Muscle of arm (tissue), 14 donors: ENCODE measurements at places on chromosomes 3 and 15.

- DNase-seq = no peak
These were observed 996 bp downstream of the HCN4 start for GRCh38 chr15:73367624-73368300.

DNA sequence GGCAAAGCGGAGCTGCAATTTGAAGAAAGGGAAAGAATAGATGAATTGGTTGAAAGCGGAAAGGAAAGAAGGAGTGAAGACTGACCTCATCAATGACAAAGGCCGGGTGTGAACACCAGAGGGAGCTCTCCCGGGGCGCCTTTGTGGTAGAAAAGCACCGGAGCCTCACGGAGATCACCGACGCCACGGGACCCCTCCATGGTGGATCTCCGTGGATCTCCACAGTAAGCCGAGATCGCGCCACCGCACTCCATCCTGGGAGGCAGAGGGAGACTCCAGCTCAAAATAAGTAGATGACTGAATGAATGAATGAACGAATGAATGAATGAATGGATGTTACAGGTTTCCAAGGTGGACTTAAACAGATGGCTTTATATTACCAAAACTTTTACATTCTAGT is 25.0 kb downstream of the GPR160 start:
- no peak for DNase-seq

DNA sequence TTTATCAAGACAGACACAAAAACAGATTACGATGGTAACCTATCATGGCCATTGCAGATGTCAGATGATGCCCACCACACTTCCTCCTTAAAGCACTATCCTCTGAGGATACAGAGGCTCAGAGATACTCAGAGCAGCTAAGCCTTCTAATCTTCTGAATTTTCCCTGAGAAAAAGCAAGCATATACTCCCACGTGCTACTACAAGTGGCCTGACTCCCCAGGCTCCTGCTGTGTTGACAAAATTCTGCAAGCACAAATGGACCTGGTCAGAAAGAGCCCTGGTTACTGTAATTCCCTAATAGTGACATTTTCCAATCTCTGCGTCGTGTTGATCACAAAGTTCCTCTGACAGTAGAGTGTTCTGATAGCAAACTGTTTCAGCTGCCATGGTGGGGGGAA is 207.1 kb downstream of the KCNMB2 start:
- no peak for DNase-seq

DNA sequence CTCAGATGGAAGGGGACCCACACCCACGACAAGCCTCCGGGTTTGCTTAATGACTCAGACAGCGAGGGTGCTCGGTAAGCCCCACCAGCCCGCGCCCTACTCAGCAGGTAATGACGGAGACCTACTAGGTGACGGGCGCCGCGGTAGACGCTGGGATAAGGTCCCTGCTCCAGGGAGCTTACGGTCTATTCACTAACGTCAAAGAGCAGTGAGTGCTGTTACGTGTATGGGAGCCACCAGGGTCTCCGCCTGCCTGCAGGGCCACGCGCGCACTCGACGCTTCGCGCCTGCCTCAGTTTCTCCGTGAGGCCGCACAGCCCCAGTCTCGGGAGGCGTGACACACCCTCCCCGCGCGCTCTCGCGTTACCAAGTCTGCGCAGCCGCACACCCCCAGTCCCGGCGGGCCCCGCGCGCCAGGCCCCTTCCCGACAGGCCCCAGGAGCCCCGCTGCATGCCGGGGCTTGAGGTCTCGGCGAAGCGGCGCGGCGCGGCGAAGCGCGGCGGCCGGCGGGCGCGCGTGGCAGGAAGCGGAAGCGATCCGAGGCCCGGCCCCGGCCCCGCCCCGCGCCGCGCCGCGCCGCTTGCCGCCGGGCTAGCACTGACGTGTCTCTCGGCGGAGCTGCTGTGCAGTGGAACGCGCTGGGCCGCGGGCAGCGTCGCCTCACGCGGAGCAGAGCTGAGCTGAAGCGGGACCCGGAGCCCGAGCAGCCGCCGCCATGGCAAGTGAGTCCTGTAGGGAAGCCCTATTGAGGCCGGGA is at the start of gene SEC61A1:
SEC61A1 (plus strand) TSS at position 601 of the 758 bp plus-strand sequence; CDS start at position 717, 116 bp downstream.
- DNase-seq = peak; percentile 94

DNA sequence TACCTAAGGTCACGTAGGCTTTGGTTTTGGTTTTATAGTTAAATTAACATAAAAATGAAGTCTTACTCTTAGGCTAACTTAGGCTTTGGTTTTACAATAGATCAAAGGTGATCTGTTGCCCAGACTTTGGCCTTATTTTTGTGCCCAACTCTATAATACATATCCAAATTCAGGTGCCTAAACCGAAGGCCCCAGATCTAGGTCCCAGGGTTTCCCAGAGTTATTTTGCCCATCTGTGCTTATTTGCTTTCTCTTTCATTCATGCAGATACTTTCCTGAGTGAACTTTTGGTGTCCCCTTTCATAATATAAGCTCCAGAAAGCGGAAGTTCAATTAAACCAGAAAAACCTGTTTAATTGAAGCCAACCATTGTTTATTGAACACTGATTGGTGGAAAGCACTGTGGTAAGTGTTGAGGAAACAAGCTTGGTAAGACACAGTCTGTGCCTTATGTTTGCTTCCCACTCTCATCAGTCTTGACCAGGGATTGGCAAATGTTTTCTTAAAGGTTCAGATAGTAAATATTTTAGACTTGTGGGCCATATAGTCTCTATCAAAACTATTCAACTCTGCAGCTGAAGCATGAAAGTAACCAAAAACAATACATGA is 209.7 kb downstream of the WDR72 start:
- no peak for DNase-seq

GRCh38 chr15:29044503-29044901 is 158.7 kb downstream of the APBA2 start:
- no peak for DNase-seq

- no peak for DNase-seq
These were observed 53.8 kb upstream of the RAB6B start for GRCh38 chr3:133949438-133949837.

DNA sequence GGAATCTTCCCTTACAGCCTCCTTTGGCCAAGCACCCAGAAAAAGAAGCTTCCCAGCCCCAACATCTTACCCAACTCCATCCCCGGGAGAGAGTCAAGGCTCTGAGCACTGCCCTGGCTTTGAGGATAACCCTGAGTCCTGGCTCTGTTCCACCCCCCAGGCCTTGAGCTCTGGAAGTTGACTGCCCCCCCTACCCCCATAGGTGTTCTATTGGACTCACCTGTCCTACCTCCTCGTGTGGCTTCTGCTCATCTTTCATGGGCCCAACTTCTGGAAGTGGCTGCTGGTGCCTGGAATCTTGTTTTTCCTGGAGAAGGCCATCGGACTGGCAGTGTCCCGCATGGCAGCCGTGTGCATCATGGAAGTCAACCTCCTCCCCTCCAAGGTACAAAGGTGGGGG is 22.3 kb downstream of the NOX5 start:
- DNase-seq = no peak

DNA sequence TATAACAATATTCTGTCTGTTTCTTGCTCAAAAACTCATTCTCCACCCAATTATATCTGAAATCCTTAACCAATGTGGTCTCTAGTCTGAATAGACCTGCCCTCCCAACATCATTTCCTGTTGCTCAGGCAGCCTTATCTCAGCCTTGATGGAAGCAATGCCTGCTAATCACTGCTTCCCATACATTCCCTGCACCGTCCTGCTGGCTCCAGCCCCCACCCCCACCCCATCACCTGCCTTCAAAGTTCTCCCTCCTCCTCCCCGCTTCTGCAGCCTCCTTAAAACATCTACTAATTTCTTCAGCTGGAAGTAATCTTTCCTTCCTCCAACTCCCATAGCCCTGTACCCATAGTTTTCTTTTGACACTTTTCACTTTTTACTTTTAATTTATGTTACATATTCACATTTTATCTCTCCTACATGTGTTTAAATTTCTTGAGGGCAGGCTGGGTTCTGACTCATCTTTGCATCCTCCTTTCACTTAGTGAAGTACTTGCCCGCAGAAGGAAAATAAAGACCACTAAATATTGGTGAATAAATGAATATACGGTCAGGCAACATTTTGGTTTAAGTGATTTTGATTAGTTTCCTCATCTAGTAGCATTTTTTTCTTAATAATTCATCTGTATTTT is 98.2 kb downstream of the MEIS2 start:
- no peak for DNase-seq

- no peak for DNase-seq
These were observed 56.2 kb downstream of the SLC6A6 start for GRCh38 chr3:14458434-14459275.

DNA sequence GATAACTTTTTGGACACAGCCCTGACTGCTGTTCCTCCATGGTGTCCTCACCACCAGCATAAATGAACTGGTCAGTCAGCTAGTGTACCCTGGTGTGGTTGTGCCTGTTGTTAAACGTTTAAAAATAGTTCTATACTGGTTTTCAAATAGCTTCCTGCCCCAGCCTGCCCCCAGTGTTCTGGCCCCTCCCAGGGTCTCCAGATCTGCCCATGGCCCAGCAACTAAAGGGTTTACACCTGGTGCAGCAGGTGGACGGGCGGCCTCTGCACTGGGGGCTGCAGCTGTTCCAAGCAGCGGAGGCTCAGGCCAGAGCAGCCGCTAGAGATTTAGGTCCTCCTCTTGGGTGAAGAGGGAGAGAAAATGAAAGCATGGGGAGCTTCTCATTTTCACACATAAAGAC is 6.1 kb upstream of the NR2E3 start:
- DNase-seq = no peak

DNA sequence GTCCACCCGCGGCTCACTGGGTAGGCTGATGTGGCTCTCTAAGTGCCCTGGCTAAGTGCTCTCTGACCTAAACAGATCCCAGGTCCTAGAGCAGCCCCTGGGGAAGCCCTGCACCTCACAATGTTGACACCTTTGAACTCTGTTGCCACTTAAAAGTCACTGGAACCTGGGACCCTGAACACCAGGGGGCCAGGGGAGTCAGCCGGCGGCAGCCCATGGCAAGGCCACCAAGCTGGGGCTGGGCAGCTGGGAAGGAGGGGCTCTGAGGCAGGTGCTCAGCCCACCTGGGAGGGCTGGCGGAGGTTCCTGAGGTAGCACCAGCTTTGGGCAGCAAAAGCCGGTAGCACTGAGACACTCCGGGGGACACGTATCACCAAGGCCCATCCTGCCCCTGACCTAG is 129.0 kb downstream of the CHSY1 start:
- no peak for DNase-seq

DNA sequence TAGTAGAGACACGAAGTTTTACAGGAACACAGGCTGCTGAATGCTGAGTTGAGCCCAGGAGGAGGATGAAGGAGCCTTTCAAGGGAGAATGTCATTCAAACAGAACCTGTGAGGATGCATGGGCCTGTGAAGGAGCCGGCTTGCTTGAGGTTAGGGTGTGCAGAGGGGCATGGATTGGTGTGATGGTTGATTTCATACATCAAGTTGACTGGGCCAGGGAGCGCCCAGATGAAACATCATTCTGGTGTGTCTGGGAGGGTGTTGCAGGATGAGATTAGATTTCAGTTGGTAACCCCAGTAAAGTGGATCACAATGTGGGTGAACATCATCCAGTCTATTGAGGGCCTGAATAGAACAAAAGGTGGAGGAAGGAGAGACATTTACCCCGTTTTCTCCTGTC is 243.6 kb downstream of the EDEM1 start:
- DNase-seq = no peak

DNA sequence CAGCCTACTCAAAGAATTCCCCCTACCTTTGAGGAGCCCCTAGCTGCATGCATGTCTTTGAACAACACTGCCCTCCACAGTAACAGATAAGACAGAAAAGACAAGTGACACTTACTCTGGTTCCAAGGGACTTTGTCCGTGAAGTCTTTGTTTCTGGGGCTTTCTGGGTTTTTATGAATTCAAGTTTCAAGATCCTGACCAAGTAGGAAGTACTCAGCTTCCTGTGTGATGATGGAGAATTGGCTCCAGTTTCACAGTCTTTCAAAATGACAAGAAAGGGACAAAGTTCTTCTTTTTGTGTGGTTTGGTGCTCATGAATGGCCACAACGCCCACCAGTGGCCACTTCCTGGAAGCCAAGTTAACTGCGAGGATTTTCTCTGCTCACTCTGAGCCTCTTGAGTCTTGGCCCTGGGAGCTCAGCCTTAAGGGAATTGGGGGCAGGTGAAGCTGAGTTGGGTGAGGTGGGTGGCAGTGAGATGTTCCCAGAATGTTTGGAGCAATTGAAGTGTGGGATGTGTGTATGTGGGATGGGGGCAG is at the start of gene CCR1:
CCR1 (minus strand) TSS at position 147 of the 538 bp plus-strand sequence. CDS start 4,000 bp downstream, outside the sequence.
- DNase-seq = peak; percentile 25

DNA sequence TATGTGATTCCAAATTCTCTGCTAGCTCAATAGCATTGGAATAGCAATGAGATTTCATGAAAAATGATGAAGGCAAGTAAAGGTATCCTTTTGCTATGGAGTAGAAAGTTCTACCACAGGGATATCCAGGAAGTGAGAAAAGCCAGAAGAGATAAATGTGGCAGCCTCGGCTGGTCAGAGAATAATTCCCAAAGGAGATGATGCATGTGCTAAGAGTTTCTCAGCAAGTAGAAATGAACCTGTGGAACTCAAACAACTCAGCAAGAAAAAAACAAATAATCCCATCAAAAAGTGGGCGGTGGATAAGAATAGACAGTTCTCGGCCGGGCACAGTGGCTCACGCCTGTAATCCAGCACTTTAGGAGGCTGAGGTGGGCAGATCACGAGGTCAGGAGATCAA is 38.2 kb downstream of the ALS2CL start:
- no peak for DNase-seq

DNA sequence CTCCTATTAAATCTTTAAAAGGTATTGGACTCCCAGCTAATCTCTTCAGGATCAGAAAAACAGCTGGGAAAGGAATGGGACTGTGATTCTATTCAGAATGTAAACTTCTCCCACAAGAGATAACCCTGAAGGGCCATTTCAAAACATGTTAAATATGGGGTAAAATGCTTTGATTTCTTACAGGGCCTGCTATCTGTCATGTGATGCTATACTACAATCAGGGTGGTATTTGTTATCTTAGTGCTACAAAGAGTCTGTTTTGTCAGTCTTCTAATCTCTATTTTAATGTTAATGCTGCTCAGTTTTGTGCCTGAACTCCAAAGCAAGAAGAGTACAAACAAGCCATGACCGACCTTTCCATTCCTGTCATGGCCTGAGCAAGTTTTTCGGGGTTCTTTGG is 186.9 kb downstream of the TBC1D5 start:
- no peak for DNase-seq

- DNase-seq = peak; percentile 45
These were observed 762 bp downstream of the CTNNB1 start for GRCh38 chr3:41199866-41200668.

GRCh38 chr3:134370611-134371531 is 3.4 kb downstream of the AMOTL2 start:
- no peak for DNase-seq
